ENCODE measurements at places on chromosomes 12 and 14.
A peak's percentile ranks its signal among the peaks of the same experiment; 100 is the strongest.

- no peaks in the 10 kb centered on the region for H3K27me3 ChIP-seq
- peak overlapping the region; percentile 8 for H3K4me3 ChIP-seq
Measured at GRCh38 chr14:91241863-91242262, 2.6 kb downstream of the GPR68 start.

- H3K4me1 ChIP-seq: peaks cover 2% of the 10 kb centered on the region
- no peaks in the 10 kb centered on the region for H3K36me3 ChIP-seq
- no peak overlapping the region for H3K4me3 ChIP-seq
- peaks cover 10% of the 10 kb centered on the region for H3K27me3 ChIP-seq
- DNase-seq: no peak
- no peak overlapping the region for H3K27ac ChIP-seq
Measured at GRCh38 chr12:544941-545635, 85.3 kb downstream of the B4GALNT3 start.

DNA sequence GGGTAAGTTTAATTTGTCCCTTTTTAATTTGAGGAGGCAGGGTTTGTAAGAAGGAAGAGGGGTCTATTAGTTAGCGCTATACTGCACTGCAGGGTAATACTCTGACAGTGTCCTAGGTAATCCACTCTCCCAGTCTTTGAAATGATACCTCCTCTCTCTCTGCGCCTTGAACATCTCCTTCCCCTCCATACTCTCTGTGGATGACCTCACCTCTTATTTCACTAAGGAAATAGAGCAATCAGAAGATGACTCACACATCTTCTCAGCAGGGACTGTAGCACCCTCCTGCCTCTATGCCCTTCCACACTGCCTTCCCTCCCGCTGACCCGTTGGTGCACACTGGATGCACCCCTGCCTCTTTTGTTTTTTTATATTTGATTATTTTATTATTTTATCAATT, 94.2 kb downstream of the GRIP1 start:
- no peak overlapping the region for H3K27ac ChIP-seq
- no peaks in the 10 kb centered on the region for H3K36me3 ChIP-seq
- H3K4me1 ChIP-seq: no peaks in the 10 kb centered on the region
- H3K4me3 ChIP-seq: no peak overlapping the region
- no peaks in the 10 kb centered on the region for H3K27me3 ChIP-seq

DNA sequence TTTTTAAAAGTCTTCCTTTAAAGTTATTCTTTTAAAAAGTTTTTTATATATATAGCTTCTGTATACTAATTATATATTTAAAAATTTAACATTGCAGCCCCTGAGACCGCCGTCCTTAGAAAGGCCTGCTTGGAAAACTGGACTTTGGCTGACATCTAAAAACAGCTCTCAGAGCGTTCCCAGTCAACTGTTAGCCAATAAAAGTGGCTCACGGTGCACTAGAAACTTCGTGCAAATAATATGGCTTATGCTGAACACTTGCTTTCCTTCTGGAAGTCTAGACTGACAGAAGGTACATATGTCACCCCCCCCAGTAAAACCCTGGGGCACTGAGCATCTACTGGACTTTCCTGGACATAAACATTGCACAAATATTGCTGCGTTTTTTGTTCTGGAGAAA, 115.0 kb downstream of the KIF21A start:
- H3K4me1 ChIP-seq: no peaks in the 10 kb centered on the region
- H3K27me3 ChIP-seq: no peaks in the 10 kb centered on the region
- no peak overlapping the region for H3K4me3 ChIP-seq
- no peak overlapping the region for H3K27ac ChIP-seq
- no peak for DNase-seq
- no peaks in the 10 kb centered on the region for H3K36me3 ChIP-seq

GRCh38 chr14:67004521-67004920, 184.7 kb upstream of the GARIN2 start:
- H3K4me1 ChIP-seq: no peaks in the 10 kb centered on the region
- H3K36me3 ChIP-seq: no peaks in the 10 kb centered on the region
- H3K27me3 ChIP-seq: no peaks in the 10 kb centered on the region
- no peak overlapping the region for H3K27ac ChIP-seq

GRCh38 chr14:57822081-57822480, 43.8 kb downstream of the SLC35F4 start:
- H3K27ac ChIP-seq: no peak overlapping the region
- DNase-seq: no peak
- no peaks in the 10 kb centered on the region for H3K4me1 ChIP-seq
- no peaks in the 10 kb centered on the region for H3K36me3 ChIP-seq

DNA sequence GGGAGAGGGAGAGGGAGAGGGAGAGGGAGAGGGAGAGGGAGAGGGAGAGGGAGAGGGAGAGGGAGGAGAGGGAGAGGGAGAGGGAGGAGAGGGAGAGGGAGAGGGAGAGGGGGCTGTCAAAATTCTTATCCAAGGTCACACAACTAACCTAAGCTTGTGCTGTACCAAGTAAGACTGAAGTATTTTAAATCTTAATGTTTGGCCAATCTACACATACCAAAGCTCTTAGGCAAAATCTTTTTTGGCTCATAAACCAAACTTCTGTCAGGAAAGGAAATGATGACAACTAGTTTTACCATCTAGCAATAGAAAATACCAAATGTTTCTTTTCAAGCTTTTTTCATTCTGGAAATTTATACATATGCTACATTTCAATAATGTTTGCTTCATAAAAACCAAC, 33.8 kb downstream of the CCDC38 start:
- H3K27me3 ChIP-seq: no peaks in the 10 kb centered on the region
- no peaks in the 10 kb centered on the region for H3K36me3 ChIP-seq
- H3K27ac ChIP-seq: no peak overlapping the region
- no peaks in the 10 kb centered on the region for H3K4me1 ChIP-seq
- no peak overlapping the region for H3K4me3 ChIP-seq
- DNase-seq: no peak

DNA sequence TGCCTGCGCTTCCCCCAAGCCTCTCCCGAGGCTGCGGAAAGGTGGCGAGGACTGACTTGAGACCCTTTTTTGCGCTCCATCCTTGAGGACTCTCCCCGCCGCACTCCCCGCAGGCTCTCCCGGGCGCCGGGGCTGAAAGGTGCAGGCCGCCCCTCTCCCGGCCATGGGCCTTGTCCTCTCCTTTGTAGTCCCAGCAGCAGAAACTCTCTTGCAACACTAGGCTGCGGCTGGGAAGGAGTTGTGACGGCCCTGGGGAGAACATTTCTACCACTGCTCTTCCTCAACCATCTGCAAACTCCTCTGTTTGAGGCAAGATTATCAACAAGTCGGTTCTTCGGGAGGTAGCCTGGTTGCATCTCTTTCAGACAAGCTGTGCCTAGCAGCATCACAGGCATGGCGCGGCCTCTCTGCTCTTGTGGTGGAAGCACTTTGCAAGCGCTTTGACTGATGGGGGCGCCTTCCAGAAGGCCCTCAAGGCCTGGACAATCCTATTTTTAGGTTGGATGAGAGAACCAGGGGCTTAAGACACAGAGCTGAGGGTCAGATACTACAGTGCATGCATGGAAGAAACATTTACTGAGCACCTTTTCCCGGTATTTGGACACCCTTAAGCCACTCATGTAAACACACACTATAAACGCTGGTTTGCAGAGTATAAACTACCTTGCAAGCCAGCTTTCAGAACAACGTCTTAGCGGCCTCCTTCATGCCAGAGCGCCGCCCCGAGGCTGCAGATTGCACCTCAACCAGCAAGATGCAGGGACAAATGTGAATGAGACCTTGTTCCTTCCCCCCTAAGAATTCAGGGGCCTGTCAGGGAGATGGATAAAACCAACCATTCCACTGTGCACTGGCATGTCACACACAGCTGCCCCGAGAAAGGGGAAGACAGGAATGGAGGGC, 1.2 kb upstream of the PRIMA1 start:
- DNase-seq: no peak
- peaks cover 43% of the 10 kb centered on the region for H3K27me3 ChIP-seq
- no peak overlapping the region for H3K27ac ChIP-seq
- H3K36me3 ChIP-seq: no peaks in the 10 kb centered on the region
- H3K4me3 ChIP-seq: no peak overlapping the region
- no peaks in the 10 kb centered on the region for H3K4me1 ChIP-seq

GRCh38 chr14:64200170-64200569, 94.0 kb downstream of the ESR2 start:
- no peak for DNase-seq
- peaks cover 60% of the 10 kb centered on the region for H3K4me1 ChIP-seq
- H3K27me3 ChIP-seq: no peaks in the 10 kb centered on the region
- H3K36me3 ChIP-seq: no peaks in the 10 kb centered on the region

DNA sequence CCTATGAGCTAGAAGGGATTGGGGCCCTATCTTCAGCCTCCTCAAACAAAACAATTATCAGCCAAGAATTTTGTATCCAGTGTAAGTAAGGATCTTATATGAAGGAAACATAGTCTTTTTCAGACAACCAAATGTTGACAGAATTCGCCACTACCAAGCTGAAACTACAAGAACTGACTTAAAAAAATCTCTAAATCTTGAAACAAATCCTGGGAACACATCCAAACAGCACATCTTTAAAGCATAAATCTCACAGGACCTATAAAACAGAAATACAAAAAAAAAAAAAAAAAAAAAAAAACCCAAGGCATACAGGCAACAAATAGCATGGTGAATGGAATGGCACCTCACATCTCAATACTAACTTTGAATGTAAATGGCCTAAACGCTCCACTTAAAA, 41.3 kb upstream of the LMNTD1 start:
- H3K36me3 ChIP-seq: no peaks in the 10 kb centered on the region
- DNase-seq: no peak
- H3K4me3 ChIP-seq: no peak overlapping the region
- no peaks in the 10 kb centered on the region for H3K27me3 ChIP-seq
- H3K27ac ChIP-seq: no peak overlapping the region

DNA sequence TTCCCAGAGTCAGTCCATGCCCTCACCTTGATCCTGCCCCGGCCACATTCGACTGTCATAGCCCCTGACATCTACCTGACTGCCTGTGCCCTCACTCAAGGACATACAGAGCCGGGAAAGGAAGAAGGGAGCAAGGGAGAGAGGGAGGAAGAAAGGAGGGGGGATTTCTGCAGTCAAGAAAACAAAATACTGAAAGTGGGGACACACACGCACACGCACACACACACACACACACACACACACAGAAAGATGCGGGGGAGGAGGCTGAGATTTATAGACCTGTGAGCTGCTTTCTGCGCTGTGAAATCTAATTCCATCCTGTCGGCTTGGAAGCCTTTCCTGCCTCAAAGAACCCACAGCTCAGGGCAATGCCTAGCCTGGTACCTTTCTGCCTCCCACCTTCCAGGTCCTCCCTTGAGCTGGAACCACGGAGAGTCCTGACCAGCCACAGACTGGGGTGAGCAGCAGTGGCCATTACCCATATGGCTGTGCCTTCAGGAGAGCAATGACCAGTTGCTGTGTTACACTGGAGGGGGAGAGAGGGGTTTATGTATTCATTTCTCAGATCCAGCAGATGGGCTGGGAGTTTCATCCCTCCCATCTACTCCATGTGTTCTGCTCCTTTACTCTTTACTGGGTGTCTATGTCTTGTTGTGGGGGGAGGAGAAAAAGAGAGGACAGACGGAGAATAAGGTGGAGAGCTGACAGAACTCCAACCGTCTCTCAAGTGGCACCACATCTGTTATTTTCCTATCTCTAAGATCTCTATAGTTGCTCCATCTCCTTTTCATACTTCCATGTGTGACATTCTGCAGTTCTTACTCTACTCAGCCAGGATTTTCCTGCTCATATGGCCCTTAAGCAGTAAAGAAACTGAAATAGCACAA, 12.9 kb downstream of the C14orf93 start:
- H3K27ac ChIP-seq: no peak overlapping the region
- no peak overlapping the region for H3K4me3 ChIP-seq
- H3K27me3 ChIP-seq: no peaks in the 10 kb centered on the region
- no peak for DNase-seq
- H3K36me3 ChIP-seq: peaks cover 15% of the 10 kb centered on the region

DNA sequence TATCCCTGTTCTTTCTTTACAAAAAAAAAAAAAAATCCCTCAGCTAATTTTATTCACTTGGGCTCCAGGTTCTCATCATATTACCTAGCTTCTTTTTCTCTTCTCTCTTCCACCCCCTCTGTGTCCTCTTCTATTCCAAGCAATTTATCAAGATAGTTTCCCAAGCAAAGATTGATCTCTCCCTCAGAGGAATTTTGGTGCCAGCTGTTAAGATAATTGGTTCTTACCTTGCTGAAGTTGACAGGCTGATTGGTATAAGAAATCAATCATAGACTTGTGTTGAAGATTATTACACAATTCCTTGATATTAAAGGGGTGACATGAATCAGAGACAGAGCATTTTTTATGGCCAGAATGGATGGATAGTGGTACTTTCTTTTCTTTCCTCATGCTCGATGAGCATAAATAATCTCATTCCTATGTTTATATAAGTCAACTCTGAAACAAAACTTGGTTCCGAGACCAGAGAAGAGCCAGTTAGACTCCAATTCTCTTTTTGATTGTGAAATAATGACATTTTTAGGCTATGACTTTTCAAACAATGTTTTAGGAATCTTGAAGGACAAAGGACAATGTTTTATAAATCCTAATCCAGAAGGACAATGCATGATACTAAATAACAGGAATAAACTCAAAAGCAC, 264.1 kb upstream of the PRKD1 start:
- H3K4me1 ChIP-seq: no peaks in the 10 kb centered on the region
- H3K27ac ChIP-seq: no peak overlapping the region
- H3K27me3 ChIP-seq: no peaks in the 10 kb centered on the region
- H3K4me3 ChIP-seq: no peak overlapping the region
- H3K36me3 ChIP-seq: no peaks in the 10 kb centered on the region

DNA sequence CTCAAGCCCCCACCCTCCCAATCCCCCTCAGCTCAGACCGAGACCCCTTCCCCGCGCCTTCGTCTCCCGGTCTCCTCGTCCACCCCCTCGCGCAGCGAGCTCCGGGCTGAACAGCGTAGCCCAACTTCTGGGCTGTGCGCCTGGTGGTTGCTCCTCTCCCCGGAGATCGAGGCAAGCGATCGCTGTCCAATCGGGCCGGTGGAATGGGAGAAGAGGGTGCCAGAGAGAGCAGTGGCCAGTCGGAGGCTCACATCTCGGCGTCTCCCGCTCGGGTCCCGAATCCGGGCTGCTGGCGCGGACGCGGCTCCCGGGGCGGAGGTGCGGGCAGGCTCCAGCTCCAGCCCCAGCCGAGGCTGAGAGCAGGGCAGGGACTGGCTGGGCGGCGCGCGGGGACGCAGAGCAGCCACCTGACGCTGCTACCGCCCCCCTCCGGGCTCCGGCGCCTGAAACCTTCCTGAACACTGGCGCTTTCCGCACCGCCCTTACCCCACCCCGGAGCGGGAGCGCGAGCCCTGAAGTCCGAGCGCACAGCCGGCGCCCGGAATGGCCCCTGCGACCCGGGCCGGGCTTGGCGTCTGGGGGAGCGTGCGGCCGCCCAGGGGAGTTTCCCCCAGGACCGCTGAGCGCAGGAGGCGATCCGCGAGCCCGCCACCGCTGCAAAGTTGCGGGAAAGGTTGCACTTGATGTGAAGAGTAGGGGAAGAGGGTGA, 508 bp upstream of the KCNH5 start:
- no peaks in the 10 kb centered on the region for H3K4me1 ChIP-seq
- peaks cover 42% of the 10 kb centered on the region for H3K27me3 ChIP-seq
- no peak overlapping the region for H3K4me3 ChIP-seq
- no peaks in the 10 kb centered on the region for H3K36me3 ChIP-seq

- peaks cover 38% of the 10 kb centered on the region for H3K36me3 ChIP-seq
- H3K4me1 ChIP-seq: peaks cover 38% of the 10 kb centered on the region
- H3K27me3 ChIP-seq: no peaks in the 10 kb centered on the region
- DNase-seq: peak; percentile 42
Measured at GRCh38 chr12:122062832-122063693, 15.5 kb upstream of the MLXIP start.
